ENCODE measurements at places on chromosomes 3 and 15.

GRCh38 chr15:73608941-73609340, 24.2 kb downstream of the NPTN start:
- DNase-seq: no peak

DNA sequence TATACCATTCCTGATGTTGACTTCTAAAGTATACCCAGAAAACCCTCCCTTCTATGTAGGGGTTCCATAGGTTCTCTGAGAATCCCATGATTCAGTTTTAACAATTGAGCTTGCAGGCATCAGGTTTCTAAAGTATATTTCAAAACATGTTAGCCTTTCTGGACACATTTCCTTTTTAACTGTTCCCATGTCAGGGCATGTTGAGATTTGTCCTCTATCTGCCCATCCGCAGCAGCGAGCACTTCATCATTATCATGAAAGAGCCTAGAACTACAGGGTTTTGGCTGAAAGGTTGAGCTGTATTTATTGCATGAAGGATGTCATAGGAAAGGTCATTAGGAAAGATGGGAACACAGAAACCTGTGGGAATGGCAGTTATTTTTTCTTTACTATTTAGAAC, 201.1 kb upstream of the BHLHE40 start:
- no peak for DNase-seq

DNA sequence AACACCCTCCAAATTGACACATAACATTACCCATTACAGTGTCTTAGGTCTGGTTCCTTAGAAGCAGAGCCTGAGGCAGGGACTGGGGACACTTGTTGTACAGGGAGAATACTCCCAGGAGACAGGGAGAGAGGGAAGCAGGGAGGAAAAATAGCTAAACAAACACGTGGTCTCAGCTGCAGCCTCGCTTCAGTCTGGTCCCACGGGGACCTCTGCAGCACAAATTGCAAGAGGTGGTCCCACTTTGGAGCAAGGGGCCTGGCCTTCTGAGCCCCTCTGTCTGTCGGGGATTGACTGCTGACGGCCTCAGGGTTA, 25.0 kb upstream of the PLA2G4D start:
- DNase-seq: no peak

GRCh38 chr3:108352176-108352575, 55.8 kb downstream of the HHLA2 start:
- DNase-seq: no peak

GRCh38 chr3:175741951-175742350, 882.8 kb downstream of the NAALADL2 start:
- DNase-seq: no peak

- DNase-seq: no peak
Measured at GRCh38 chr3:195113048-195113447, 157.9 kb downstream of the XXYLT1 start.

DNA sequence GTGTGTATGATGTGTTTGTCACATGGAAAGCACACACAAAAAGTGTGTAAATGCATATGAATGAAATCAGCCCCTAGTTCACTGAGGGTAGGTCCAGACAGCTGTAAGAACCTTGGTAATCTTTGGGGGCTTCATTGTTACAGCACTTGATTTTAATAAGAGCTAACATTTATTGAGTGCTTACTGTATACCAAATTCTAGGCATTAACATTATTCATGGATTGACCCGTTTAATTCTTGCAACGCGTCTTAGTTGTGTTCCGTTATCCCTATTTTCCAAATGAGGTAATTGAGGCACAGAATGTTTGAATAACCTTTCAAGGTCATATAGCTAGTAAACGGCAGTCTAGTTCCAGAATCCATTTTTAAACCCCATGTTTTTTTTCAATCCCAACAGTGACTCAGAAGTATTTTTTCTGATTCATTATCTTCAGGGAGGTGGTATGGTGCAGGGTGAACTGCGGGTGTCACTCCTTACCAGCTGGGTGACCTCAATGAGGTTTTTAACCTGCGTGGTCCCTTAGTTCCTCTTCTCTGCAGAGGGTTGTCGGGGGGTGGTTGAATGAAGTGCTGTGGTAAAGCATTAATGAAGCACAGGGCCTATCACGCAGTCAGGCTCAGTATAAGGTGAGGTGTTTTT, 14.2 kb downstream of the RAB8B start:
- DNase-seq: no peak

DNA sequence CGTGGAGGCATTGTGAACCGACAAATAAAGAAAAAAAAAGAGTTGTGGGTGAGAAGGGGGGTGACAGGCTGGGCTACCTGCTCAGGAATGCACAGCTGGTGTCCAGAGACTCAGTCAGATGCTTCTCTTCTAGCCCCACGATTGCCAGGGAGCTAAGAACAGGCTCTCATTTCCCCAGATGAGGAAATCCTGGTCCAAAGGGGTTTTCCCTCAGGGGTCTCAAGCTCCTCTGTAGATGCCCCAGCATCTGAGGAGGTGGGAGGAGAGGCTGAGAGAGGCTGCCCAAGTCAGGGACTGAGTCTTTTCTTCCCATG, 35.5 kb downstream of the BNC1 start:
- no peak for DNase-seq

GRCh38 chr3:188687389-188687788, 484.4 kb upstream of the TPRG1 start:
- no peak for DNase-seq

DNA sequence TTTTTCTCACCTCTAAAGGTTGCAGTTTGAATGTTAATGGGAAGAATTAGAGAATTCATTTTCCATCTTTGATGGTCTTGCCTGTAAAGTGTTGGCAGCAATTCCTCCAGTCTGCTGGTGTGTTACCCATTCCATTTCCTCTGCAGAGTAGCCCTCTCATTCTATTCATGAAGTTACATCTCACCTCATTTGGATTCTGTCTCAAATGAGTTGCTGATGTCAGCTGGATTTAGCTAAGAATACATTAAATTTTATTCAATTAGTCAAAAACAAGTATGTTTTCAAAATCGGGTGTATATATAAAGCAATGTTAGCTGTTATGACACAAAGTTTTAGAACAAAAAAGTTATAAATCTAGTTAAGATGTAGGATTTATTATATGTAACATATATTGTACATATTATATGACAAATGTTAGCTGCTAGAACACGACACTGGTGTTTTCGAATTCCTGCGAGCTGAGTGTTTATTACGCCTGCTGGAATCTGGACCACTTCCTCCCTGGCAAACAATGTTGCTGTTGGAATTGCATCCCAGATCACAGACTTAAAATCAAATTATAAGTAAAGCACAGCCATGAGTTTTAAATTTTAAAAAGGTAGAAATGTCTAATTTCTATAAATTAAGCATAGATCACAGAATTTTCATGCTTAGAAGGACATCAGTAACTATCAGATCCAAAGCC, 516.2 kb downstream of the OCA2 start:
- DNase-seq: no peak

DNA sequence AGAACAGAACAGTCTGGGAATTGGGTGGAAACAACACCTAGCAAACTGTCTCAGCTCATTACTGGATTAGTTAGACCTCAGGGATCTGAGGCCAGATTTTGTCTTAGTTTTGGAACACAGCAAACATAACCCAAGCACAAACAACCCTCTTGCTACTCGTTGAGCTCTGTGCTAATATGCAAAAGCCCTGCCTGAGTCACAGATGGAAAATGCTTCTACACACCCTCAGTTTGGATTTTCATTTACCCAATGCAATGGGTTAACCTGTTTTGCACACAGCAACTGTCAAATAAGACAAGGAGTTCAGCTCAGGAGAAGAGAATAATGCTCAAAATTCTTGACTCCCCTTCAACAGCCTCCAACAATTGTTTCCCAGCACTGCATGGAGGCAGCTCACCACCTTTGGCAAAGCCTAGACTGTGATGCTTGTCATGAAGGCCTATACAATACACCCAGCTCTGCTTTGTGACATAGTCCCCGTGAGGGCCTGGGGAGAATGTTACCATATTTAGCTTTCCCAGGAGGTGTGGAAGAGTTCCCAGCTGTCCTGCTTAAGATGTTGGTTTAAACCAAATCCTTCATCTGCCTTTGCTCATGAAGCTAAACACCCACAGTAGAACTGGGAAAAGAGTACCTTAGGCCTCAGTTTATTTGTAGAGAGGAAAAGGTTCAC, 68.9 kb upstream of the MNS1 start:
- DNase-seq: no peak

DNA sequence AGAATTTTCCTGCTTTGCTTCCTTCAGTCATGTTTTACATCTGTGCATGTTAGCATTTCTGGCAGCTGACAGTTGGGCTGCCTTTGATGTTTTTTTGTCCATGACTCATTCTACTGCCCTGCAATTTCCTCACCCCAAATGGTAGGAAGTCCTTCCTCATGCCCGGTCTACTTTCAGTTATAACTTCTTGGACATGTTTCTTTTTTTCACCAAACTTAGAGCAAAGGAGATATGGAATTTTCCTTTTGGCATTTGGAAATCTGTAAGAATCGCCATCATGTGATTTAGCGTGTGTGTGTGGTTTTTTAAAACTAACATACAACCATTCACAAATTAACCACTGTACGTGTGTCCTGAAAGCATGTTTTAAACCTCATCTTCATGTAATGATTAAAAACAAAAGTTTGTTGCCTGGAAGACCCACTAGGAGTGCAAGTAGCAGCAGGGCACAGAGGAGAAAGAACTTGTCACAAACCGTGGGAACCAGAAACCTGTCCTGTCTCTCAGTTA, 430.7 kb upstream of the CFAP20DC start:
- no peak for DNase-seq

- no peak for DNase-seq
Measured at GRCh38 chr3:25658836-25659235, 5.9 kb downstream of the TOP2B start.

DNA sequence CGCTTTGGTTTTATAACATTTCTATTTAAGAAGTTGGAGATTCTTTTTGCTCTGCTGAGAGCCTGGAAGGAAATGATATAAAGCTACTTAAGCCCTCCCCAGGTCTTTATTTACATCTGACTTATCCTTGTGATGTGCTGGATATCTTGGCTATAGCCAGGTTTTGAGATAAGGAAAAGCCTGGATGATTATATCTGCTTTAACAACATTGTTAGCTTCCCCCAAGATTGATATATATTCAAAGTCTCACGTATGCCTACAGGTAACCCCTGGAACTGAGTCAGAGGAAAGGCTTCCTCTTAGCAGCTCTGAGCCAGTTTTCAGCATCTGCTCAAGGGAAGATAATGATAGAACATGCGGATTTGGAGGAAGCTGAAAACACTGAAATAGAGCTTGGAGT, 61.5 kb upstream of the CRBN start:
- no peak for DNase-seq

GRCh38 chr3:143811602-143812001, 36.7 kb downstream of the SLC9A9 start:
- DNase-seq: no peak

DNA sequence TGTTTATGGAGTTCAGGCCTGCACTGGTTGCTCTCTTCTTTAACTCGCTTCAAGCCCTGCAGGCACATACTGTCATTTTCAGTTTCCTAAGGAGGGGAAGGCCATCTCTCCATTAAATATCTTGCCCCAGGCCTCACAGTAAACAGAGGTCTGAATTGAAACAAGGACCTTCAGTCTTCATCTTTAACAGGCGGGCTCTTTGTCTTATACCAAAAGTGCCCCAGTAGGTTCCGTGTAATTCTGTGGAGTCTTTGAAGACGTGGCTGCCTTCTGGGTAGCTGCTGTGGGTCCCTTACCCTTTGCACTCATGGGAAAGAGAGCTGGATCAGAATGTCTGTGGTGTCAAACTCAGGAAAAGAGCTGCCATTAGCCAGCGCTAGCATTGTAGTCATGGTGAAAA, 161.2 kb downstream of the APBA2 start:
- no peak for DNase-seq

GRCh38 chr3:51535146-51536019, 3.1 kb upstream of the RAD54L2 start:
- no peak for DNase-seq

- DNase-seq: no peak
Measured at GRCh38 chr3:136008732-136009470, 43.4 kb downstream of the PPP2R3A start.

DNA sequence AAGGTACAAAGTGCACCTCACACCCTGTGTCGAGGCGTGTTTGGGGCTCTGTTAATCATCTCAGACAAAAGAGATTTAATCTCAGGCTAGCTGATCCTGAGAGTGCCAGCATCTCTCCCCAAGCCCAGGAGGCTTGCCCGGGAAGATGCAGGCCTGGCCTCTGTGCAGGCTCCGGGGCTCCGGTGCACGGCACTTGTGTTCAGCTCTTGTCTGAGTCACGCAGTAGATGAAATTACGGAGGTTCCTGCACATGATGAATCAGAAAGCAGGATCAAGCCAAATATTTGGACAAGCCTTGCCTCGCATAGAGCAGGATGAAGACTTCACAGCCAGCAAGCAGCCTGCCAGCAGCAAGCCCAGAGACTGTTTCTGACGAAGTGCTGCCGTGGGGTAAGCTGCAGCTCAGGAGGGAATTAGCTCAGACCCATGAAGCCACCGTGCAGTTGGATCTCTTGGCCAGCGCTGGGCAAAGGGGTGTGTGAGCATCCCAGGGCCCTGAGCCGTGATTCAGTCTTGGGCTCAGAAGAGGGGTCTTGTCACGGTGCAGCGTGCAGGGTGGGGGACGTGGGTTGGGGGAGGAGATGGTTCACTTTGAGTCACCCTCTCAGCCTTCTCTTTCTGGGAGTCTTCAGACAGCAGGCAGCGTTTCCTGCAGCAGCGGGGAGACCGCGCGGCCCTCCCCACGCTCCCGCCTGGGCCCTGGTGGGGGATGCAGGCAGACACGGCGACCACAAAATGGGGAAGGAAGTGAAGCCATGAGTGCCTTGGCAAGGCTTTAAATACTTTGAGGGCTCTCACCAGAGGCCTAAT, 89.2 kb upstream of the MEF2A start:
- DNase-seq: no peak

- DNase-seq: no peak
Measured at GRCh38 chr15:61649046-61649445, 411.2 kb downstream of the VPS13C start.

GRCh38 chr3:33318710-33319380, 41.6 kb downstream of the FBXL2 start:
- DNase-seq: no peak

DNA sequence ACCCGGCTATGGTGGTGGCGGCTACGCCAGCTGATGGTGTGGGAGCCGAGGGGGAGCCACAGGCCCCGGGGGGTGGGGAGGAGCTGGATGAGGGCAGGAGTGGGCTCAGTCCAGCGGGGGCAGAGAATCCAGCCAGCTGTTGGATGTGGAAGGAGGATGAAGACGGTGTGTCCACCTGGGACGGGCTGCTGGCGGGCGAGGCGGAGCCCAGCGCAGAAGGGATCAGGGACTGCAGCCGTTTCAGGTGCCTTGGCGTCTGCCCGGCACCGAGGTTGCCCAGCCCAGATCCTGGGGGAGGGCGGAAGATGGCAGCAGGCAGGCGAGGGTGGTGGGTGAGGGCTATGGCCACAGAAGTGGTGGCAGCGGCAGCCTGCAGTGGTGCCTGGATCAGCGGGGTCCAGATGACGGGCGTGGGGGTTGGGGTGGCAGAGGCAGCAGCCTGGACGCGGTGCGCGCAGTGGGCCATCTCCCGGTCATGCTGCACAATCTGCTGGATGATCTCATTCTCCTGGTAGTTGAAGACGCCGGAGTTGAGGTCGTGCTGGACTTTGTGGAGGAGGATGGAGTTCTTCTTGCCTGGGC, 45.3 kb downstream of the HCN4 start:
- DNase-seq: no peak

GRCh38 chr15:50138391-50138790, 19.4 kb upstream of the ATP8B4 start:
- DNase-seq: no peak

- DNase-seq: no peak
Measured at GRCh38 chr3:50254577-50255250, 14.2 kb upstream of the SEMA3B start.

- no peak for DNase-seq
Measured at GRCh38 chr3:86995537-86995936, 4.6 kb upstream of the VGLL3 start.

- DNase-seq: no peak
Measured at GRCh38 chr3:104412608-104413580, 953.8 kb upstream of the ALCAM start.

Measured in NCI-H345 (cell line).